Testis (tissue), 5 donors: ENCODE measurements at places on chromosomes 4 and X. TPM values are rescaled to one million over a fixed set of nuclear protein-coding genes. Genes with fewer than 3 reads are reported as not detected.

The AKAP4 gene
- 347 TPM for total RNA-seq

The AREG gene
- 14.2 TPM for total RNA-seq

The S100P gene
- total RNA-seq = 2.1 TPM

The NSUN7 gene
- 33.3 TPM for total RNA-seq

The DIPK2B gene
- total RNA-seq = 4.0 TPM

The GALNTL6 gene
- total RNA-seq = 6.2 TPM

The RGS12 gene
- total RNA-seq = 39.0 TPM

GRCh38 chr4:18422685-18423084 lies 401.1 kb upstream of the LCORL start:
- no peak overlapping the region for H3K27ac ChIP-seq
- no peaks in the 10 kb centered on the region for H3K27me3 ChIP-seq
- H3K4me3 ChIP-seq = no peak overlapping the region
- DNase-seq = no peak
- H3K4me1 ChIP-seq = no peaks in the 10 kb centered on the region

DNA sequence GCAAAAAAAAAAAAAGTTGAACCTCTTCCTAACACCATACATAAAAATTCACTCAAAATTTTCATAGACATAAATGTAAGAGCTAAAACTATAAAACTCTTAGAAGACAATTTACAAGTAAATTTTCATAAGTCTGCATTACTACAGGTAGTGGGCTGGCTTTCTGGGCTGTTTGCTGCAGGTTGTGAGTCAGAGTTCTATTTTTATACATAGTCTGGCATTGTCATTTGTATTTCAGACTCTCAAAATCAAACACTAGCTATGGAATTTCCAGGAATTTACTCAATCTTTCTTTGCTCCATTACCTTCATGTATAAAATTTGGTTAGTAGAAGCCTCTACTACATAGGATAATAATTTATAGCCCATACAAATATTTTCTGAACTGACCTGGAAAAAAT lies 227.2 kb downstream of the COX18 start:
- no peak for DNase-seq
- H3K36me3 ChIP-seq = no peaks in the 10 kb centered on the region
- no peak overlapping the region for H3K4me3 ChIP-seq
- no peaks in the 10 kb centered on the region for H3K4me1 ChIP-seq
- H3K27ac ChIP-seq = no peak overlapping the region

GRCh38 chr4:79904331-79904730 lies 168.7 kb downstream of the ANTXR2 start:
- H3K36me3 ChIP-seq = no peaks in the 10 kb centered on the region
- no peaks in the 10 kb centered on the region for H3K4me1 ChIP-seq
- no peak overlapping the region for H3K27ac ChIP-seq
- DNase-seq = no peak
- no peaks in the 10 kb centered on the region for H3K27me3 ChIP-seq

GRCh38 chr4:112589206-112589605 lies 47.5 kb downstream of the ZGRF1 start:
- H3K36me3 ChIP-seq = no peaks in the 10 kb centered on the region
- H3K27me3 ChIP-seq = no peaks in the 10 kb centered on the region
- no peak for DNase-seq
- H3K4me3 ChIP-seq = no peak overlapping the region
- no peak overlapping the region for H3K27ac ChIP-seq
- no peaks in the 10 kb centered on the region for H3K4me1 ChIP-seq

- H3K27me3 ChIP-seq = no peaks in the 10 kb centered on the region
- no peak overlapping the region for H3K27ac ChIP-seq
- DNase-seq = no peak
- no peaks in the 10 kb centered on the region for H3K36me3 ChIP-seq
- no peak overlapping the region for H3K4me3 ChIP-seq
Observed at GRCh38 chr4:78772526-78773091, 3.5 kb upstream of the BMP2K start.

DNA sequence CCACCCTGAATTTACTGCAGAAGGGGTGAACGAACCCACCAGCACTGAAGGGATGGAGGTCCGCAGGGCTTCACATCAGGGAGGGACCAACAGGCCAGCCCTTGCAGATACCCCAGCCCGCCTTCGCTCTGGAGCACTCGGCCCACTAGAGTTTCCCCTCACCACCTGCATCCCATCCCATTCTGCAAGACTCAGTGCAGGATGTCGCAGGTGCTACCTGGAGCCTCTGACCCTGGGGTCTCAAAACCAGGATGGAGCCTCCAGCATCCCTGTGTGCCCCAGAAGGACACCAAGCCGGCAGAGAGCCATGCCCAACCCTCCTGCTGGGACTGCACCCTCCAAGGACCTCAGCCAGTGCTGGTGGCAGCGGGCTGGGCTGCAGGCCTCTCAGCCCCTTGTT lies 57.6 kb upstream of the ADRA2C start:
- H3K36me3 ChIP-seq = no peaks in the 10 kb centered on the region
- no peak overlapping the region for H3K27ac ChIP-seq
- no peak overlapping the region for H3K4me3 ChIP-seq
- H3K4me1 ChIP-seq = peaks cover 16% of the 10 kb centered on the region
- H3K27me3 ChIP-seq = no peaks in the 10 kb centered on the region

DNA sequence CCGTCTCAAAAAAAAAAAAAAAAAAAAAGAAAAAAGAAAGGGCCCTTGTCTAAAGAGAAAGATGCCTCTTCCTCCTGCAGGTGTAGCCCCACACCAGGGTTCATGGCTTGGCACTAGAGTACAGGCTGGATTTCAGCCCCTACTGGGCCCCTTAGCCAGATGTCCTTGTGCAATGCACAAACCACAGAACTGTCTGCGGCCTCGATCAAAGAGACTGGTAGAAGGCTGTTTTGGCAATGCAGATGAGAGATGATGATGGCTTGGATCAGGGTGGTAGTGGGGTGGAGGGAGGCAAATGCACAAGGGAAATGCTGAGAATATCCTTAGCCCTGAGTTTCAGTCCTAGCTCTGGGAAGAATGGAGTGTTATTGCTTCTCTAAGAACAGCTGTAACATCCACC lies 26.5 kb upstream of the TSR2 start:
- H3K27ac ChIP-seq = no peak overlapping the region
- H3K36me3 ChIP-seq = no peaks in the 10 kb centered on the region
- no peaks in the 10 kb centered on the region for H3K4me1 ChIP-seq

DNA sequence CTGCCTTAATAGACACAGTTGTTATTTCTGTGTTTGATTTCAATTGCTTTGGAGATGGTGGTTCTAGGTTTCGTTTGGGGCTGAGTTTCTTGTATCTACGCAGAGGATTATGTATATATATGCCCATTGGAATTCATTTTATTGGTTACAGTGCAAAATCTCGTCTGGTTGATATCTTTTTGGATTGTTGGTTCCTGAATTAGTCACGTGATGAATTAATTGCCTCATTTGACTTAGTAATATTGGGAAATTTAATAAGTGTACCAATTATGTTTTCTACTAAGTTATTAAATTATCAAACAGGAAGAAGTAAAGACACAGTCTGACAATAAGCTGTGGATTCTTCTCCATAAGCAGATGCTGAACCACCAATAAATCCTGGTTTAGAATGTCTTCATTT lies 467.9 kb upstream of the TENM3 start:
- no peak overlapping the region for H3K27ac ChIP-seq
- H3K36me3 ChIP-seq = no peaks in the 10 kb centered on the region
- no peaks in the 10 kb centered on the region for H3K27me3 ChIP-seq
- DNase-seq = no peak

- H3K27ac ChIP-seq = no peak overlapping the region
- H3K4me1 ChIP-seq = no peaks in the 10 kb centered on the region
- H3K4me3 ChIP-seq = no peak overlapping the region
- DNase-seq = no peak
- H3K36me3 ChIP-seq = no peaks in the 10 kb centered on the region
Observed at GRCh38 chr4:183959319-183960045, 54.4 kb downstream of the STOX2 start.

GRCh38 chrX:40945361-40945713 lies 139.9 kb upstream of the USP9X start:
- H3K27ac ChIP-seq = no peak overlapping the region
- no peaks in the 10 kb centered on the region for H3K36me3 ChIP-seq
- H3K4me3 ChIP-seq = no peak overlapping the region
- peak; percentile 31 for DNase-seq
- no peaks in the 10 kb centered on the region for H3K4me1 ChIP-seq

DNA sequence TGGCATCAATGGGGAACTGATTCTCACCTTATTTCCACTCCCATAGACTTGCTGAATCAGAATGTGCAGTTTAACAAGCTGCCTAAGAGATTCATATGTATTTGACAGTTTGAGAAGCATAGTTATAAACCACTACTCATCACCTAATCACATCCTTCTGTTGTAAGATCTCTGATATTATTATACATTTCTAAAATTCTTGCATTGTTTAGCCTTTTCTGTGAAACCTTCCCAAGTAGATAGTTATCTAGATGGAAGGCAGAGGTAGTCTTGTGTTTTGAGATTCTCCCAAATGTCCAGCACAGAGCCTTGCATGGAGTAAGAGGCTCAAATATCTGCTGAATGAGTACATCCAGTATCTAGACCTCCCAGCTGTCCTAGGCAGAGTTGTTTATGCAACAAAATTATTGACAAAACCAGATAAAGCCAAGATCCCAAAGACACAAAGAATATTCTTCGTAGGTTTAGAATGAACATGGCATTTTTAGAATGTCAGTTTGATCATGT lies 227.3 kb downstream of the KDR start:
- no peaks in the 10 kb centered on the region for H3K27me3 ChIP-seq
- DNase-seq = no peak
- no peaks in the 10 kb centered on the region for H3K36me3 ChIP-seq

GRCh38 chrX:43940816-43941474 lies 32.2 kb downstream of the NDP start:
- H3K36me3 ChIP-seq = no peaks in the 10 kb centered on the region
- H3K4me3 ChIP-seq = no peak overlapping the region
- no peak overlapping the region for H3K27ac ChIP-seq
- DNase-seq = no peak
- no peaks in the 10 kb centered on the region for H3K27me3 ChIP-seq

- no peak for DNase-seq
- no peak overlapping the region for H3K4me3 ChIP-seq
Observed at GRCh38 chr4:1002631-1003251, 8.7 kb upstream of the FGFRL1 start.

GRCh38 chr4:103018391-103019307 lies 856 bp downstream of the SLC9B1 start:
- no peaks in the 10 kb centered on the region for H3K27me3 ChIP-seq
- H3K27ac ChIP-seq = peak overlapping the region; percentile 95
- DNase-seq = peak; percentile 49
- H3K4me3 ChIP-seq = peak overlapping the region; percentile 75
- no peaks in the 10 kb centered on the region for H3K36me3 ChIP-seq

DNA sequence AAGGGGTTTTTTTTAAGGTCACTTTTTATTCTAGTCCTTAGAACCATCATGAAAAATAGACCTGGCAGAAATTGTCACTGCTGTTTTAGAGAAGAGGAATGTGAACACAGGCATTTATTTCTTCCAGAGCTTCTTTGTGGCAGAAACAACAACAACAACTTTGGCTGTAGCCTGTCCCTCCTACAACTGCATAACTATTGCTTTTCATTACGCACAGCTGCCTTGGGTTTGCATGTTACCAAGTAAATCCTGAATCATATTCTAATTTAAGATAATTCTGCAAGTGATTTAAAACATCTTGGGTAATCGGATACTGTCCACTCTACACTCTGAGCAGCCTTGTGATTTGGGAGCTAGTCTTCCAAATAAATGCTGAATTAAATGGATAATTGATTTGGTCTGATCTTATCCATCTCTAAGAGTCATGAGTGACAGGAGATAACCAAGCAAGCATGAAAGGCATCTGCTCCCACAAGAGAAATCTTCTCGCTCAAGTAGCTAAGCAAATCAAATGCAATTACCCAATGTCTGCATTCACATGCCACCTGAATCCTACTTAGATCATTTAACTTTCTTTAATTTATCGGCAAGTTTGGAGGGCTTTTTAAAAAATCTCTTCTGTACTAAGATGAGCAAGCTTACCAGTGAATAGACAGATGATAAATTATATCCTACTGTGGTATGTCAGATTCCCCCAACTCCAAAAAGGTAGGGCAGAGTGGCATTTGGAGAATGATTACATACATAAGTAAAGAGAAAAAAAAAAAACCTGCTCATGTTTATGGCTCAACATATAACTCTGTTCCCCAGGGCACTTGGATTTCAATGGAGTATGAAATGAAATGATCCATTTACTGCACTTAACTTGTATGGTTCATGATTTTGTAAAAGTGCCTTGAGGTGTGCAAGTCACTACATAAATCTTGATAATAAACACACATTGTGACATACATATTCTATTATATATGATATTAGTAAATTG lies 73.6 kb downstream of the EGF start:
- H3K4me3 ChIP-seq = no peak overlapping the region
- no peaks in the 10 kb centered on the region for H3K27me3 ChIP-seq
- no peak overlapping the region for H3K27ac ChIP-seq
- DNase-seq = no peak

- no peak overlapping the region for H3K4me3 ChIP-seq
- H3K27me3 ChIP-seq = no peaks in the 10 kb centered on the region
- H3K27ac ChIP-seq = no peak overlapping the region
- H3K4me1 ChIP-seq = no peaks in the 10 kb centered on the region
- H3K36me3 ChIP-seq = no peaks in the 10 kb centered on the region
Observed at GRCh38 chrX:63428348-63428747, 77.2 kb upstream of the SPIN4 start.

GRCh38 chr4:7043284-7044136 lies at the start of gene TADA2B:
Gene TADA2B (plus strand): TSS chr4:7043372. CDS start chr4:7043580, 208 bp downstream.
- H3K4me1 ChIP-seq = peaks cover 43% of the 10 kb centered on the region
- H3K36me3 ChIP-seq = no peaks in the 10 kb centered on the region
- DNase-seq = peak; percentile 56
- no peaks in the 10 kb centered on the region for H3K27me3 ChIP-seq

DNA sequence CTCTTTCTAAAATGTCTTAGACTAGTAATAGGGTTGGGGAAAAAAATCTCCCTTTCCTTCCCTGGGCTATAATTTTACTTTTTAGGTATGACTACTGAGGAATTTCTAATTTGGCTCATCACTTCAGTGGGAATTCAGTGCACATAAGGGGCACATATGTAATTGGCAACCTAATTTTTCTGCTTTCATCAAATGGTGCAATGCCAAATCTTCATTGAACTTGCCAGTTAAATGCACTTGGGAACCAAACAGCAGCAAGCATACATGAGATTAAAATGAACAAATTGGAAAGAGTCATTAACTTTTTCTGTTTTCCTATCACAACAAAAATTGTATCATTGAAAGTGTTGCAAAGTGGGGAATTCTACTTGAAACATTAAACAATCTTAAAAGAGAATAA lies 2.9 kb upstream of the CCSER1 start:
- no peaks in the 10 kb centered on the region for H3K27me3 ChIP-seq
- H3K4me1 ChIP-seq = no peaks in the 10 kb centered on the region
- no peak overlapping the region for H3K4me3 ChIP-seq
- H3K27ac ChIP-seq = no peak overlapping the region

DNA sequence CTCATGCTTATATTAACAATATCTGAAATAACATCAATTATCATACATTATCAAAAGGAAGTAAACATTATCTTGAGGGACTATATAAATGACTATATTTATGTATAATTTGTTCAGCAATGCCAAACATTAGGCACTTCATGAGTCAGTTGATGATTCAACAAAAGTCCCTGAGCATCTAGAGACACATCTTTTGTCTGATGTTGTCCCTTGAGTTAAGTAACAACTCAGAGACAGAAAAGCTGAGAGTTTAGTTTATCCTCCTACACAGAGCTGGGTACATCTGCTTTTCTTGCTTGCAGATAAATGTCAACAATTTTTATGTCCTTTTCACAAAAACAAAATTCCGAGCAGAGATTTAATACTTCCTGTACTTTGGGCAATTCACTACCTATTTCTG lies 311.1 kb downstream of the INPP4B start:
- H3K27me3 ChIP-seq = no peaks in the 10 kb centered on the region
- no peak overlapping the region for H3K4me3 ChIP-seq
- no peaks in the 10 kb centered on the region for H3K36me3 ChIP-seq
